ENCODE measurements at places on chromosomes 12 and 14.

DNA sequence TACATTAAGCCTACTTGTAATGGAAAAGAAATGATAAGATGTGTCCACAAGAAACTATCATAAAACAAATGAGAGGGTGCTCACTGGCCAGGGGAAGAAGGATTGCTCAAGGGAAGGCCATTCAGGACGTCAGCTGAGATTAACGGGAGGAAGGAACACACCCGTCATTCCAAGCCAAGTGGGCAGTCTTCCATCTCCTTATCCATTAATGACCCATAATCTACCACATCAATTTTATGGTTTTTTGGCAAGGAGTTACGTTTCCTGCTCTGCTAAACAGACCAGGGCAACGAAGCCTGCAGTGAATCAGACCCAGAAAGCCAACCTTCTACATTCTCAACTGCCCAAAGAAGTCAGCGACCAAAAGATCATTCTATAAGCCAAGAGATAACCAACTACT is 25.1 kb downstream of the PRKAB1 start:
- DNase-seq, result peak; percentile 17

DNA sequence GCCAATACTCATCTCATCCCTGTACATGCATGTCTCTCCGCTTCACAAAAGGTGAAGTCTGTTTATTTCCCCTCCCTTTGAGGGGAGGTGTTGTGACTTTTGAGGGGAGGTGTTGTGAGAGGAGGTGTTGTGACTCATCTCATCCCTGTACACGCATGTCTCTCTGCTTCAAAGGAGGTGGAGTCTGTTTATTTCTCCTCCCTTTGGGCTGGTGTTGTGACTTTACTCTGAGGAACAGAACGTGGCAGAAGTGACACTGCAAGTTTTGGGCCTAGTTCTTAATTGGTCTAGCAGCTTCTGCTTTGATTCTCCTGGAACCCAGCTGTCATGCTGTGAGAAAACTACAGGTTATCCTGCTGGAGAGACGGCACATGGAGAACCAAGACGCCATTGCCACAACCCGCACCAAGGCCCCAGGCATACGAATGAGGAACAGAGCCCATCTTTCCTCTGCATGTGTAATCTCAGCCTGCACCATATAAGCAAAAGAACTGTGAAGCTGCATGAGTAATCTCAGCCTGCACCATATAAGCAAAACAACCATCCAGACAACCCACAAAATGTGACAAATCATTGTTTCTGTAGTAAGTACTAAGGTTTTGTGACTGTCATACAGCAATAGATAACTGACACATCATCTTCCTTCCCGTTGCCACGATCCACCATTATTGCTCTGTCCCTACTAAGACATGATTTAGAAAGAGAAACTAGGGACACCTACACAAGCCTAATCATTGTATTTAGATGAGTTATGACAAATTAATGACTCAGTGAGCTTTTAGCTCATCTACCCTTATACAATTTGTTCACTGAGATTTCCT is 30.0 kb downstream of the GALNT4 start:
- DNase-seq, result no peak

GRCh38 chr14:74902941-74903705 is 19.9 kb downstream of the RPS6KL1 start:
- no peak for DNase-seq

DNA sequence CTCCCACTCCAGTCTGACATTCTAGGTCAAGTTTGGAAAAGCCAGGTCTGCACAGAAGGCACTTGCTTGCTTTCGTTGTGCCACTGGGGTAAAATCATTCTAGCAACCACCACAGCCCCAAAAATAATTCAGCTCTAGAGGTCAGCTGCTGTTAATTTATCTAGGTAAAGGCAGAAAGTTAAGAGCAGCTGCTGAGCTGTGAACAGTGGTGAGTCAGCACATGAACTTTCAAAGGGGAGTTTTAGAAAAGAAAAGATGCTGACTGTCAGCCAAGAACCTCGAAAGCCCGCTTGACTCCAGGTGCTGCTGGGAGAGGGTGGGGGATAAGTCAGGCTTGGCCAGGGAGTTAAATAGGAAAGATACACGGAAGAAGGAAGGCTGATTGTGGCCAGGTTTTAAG is 12.7 kb downstream of the CCDC197 start:
- peak; percentile 76 for DNase-seq

DNA sequence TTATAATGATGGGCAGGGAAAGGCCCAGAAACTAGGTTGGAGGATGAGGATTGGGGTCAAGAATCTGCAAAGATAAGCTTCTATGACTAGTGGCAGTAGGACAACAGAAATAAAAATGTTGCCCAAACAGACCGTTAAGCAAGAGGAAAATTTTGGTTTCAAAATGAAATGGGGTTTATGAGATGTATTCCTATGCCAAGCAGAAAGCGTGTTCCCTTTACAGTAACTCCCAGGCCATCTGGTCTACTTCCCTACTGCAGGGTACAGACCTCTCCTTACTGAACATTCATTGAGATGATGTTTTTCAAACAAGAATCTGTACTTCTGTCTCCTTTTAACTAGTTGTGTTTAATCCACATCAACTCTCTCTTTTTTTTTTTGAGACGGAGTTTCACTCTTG is 20.4 kb upstream of the TMEM229B start:
- DNase-seq, result no peak

DNA sequence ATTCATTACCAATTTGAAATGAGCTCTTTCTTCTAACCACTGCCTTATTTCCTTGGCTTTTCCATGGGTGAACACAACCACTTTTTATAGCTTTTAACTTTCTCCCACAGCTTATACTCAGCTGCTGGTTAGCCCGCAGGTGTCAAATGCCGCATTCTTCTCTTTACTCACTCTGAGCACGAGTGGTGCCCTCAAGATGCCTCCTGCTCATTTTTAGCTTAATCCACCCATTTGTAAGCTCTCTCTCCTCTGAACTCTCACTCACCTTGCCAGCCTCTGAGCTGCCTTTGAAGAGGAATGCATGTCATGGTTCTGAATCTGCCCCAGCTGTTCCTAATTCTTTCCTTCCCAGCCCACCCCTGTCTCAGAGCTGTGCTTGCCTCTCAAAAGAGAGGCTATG is 449.4 kb upstream of the PRICKLE1 start:
- DNase-seq, result no peak

DNA sequence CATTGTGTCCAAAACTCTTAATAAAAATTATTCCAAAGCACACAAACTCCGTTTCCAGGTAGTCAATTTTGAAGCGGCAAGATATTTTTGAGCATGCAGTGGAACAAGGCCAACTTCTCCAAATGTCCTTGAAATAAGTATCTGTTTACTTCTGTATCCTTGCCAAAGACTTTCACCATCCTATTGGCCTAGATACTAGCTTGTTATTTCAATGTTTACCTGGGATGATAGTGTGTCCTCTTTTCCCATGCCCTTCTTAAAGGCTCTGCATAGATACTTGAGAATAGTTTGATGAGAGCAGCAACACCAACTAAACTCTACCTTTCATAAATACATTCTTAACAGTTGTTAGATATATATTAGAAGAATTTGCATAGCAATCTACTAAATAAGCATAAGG is 160.9 kb downstream of the KCNC2 start:
- DNase-seq, result no peak

- no peak for DNase-seq
Measured at GRCh38 chr14:50926851-50927386, 17.4 kb downstream of the PYGL start.

- DNase-seq, result no peak
Measured at GRCh38 chr14:69505338-69506240, 21.1 kb downstream of the PLEKHD1 start.

- DNase-seq, result no peak
Measured at GRCh38 chr12:44299524-44299923, 463.6 kb downstream of the TMEM117 start.

GRCh38 chr14:23030936-23031335 is 3.8 kb downstream of the PSMB5 start:
- no peak for DNase-seq

GRCh38 chr12:18752280-18752920 is 14.5 kb downstream of the CAPZA3 start:
- DNase-seq, result peak; percentile 12

- no peak for DNase-seq
Measured at GRCh38 chr14:104323551-104324175, 185.3 kb downstream of the KIF26A start.

GRCh38 chr14:63472986-63473788 is 70.0 kb downstream of the PPP2R5E start:
- no peak for DNase-seq

DNA sequence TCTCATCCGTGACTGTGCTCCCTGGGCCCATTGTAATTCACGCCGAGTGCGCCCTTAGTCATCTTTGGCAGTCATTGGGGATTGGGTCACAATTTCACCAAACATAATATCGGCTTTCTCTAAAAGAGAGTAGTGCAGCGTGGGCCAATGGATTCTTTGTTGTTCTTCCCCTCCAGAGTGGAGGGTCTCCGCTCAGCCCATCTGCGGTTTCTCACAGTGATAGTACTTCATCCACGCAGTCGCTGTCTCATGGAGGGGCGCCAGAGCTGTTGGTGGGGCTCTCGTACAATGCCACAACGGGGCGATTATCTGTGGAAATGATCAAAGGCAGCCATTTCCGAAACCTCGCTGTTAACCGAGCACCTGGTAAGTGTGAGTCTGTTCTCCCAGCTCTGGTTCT is 321.8 kb downstream of the SNAPC1 start:
- DNase-seq, result no peak
